Fibroblast of mammary gland (primary cell): ENCODE measurements at places on chromosomes 13 and 19.

- no peak for DNase-seq
Measured at GRCh38 chr13:108273429-108274118, 4.1 kb downstream of the TNFSF13B start.

DNA sequence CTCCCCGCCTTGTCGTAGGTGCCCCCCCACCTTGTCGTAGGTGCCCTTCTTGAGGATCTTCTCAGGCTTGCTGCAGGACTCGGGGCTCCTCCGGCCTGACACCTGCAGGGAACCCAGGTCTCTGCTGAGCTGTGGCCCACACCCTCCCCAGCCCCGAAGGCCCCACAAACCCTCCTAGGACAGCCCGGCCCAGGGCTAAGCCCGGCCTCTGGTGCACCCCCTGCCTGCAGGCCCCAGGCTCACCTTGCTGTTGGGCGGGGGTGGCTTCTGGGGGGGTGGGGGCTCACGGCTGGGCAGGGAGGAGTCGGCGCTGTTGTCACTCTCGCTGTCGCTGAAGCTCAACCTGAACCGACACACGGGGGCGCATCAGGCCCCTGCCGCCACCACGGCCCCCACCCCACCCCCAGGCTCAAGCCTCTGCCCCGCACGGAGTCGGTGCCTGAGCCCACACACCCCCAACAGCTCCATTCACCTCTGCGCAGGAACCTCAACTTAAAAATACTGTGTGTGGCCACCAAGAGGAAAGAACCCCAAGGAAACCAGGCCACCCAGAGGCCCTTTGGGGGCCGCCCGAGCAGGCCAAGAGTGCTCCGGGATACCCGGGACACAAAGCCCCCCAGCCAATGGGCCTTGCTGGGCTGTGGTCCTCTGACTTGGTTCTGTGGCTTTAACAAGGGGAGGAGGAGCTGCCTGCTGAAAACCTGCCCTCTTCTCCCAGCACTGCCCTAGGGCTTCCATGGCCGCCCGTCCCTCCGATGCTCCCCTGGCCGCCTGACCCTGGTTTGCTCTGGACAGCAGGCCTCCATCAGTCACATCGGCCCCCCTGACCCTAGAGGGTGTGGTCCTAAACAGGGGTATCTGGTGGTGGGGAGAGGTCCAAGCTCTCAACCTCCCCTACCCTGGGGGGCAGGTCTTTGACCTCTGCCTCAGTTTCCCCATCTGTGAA, 65.8 kb downstream of the MLLT1 start:
- DNase-seq, result no peak

DNA sequence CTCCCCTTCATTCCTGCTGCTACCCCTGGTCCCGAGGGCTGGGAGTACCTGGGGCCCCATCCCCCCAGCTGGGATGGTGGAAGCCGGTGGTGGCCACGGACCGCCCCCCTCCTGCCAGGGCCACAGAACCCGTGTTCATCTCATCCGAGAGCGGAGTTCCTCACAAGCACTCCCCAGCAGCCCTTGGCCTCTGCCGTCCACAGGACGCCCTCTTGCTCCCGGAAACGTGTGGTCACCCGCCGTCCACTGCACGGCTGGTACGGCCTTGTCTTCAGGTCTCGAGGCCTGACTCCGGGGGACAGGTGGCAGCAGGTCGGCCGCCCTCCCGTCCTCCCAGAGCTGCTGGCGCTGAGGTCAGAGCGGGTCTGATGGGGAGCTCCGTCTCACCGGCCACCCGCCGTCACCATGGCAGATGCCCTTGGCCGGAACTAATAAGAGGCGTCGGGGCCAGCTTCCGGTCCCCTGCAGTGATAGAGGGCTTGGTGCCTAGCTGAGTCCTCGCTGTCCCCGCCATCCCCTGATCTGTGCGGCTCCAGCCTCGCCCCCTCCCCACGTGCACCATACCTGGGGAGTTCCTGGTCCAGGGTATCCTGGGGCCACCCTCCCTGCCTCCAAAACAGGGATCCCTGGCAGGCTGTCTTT, 16.5 kb upstream of the CSNK1G2 start:
- DNase-seq, result no peak

GRCh38 chr19:2327773-2328400, 499 bp downstream of the LSM7 start:
- peak; percentile 86 for DNase-seq

- no peak for DNase-seq
Measured at GRCh38 chr13:91347996-91348905, 764 bp downstream of the MIR17HG start.

DNA sequence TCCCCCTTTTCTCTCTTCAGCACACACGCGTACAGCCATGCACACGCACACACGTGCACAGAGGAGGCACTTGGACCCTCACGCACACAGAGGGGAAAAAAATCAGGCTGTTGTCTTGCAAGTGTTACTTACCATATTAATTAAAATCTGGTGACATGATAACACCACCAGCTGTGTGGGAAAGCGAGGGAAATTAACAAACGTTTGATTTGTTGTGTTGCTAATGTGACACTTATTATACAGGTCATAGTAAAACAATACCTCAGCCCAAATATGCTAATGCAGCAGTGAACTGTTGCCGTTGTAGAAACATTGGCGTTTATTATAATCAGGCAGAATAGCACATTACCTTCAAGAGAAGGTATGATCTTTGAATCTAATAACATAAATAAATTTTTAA, 211.7 kb downstream of the TEX29 start:
- DNase-seq, result no peak

DNA sequence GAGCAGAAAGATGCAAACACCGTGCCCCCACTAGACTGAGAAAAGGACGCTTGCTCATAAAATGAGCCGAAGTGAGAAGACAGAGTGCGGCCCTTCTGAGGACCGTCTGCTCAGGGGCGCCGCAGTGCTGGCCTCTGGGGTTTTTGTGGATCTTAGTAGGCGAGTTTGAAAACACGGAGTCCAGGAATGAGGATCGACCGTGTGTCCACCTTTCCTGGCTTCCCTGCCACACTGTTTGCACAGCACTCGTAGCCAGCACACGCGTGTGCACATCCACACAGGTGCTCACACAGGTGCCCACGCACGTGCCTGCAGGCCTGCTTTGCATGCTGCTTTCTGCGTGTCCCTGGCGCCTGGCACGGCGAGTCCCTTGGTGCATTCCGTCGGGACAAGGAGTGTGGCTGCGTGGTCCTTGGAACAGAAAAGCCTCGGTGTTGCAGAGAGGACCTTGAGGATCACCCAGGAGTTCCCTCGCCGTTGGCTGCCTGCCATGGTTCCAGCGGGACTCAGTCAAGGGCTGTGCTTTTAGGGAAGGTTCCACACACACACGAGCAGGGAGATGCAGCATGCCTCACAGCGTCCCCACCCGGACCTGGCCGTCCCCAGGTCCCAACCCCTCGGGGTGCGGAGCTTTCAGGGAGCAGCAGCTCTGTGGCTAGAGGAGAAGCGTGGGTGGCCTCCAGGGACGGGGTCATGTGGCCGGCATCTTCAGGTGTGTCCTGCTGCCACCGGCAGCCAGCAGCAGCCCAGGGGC, 10.1 kb upstream of the ZNF554 start:
- DNase-seq, result no peak

- no peak for DNase-seq
Measured at GRCh38 chr13:34762312-34762711, 179.8 kb upstream of the NBEA start.

GRCh38 chr19:6828306-6828697, 55.8 kb downstream of the VAV1 start:
- no peak for DNase-seq

DNA sequence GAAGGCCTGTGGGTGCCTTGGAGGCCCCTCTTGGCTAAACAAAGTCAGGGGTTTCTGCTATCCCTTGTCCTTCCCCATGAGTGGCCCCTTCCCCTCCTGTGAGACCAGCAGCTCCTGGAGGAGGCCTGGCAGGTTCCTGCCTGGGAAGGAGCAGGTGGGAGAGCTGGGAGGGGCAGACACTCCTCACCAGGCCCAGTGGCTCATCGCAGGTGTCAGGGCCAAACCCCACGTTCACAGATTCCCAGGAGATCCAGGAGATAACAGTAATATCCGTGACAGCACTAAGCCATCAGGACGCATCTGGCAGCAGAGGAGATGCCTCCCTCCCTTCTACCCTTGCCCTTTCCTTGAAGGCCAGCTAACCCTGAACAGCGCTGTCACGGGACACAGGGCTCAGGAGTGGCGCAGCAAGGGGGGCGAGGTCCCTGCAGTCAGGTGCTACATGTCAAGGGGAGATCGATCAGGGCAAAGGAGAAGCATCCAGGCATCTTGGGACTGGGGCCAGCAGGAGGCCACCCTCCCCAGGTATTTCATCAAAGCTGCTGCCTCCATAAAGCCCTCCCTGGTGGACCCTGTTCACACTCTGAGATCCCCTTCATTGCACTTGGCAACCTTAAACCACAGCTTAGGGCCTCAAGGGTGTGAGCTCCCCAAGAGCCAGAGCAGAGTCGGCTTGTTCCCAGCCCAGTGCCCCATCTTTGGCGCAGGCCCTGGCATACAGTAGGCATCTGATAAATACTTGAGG, 4.8 kb downstream of the CEBPA start:
- no peak for DNase-seq

DNA sequence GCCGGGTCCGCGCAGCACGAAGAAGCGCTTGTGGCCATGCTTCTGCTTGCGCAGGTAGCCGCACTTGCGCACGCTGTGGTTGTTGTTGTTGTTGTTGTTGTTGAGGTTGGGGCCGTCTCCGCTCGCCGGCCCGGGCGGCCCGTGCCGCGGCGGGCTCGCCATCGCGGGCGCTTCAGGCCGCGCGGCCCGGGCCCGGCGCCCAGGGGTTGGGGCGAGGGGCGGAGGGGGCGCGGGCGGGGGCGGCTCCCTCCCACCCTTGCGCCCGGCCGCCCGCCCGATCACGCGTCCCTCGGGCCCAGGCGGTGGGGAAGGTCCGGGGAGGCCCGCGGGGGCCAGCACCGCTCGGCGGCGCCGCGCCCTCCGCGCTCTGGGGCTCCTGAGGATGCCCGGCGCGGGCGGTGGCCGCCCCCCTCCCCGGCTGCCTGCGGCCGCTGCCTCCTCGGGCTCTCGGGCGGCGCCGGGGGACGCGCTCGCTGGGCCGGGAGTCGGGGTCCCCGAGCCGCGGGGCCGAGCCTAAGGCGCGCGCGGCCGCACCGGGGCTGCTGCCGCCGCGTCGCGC, 412 bp downstream of the IRS2 start:
- no peak for DNase-seq

GRCh38 chr19:1269478-1270212, 513 bp downstream of the CIRBP start:
- peak; percentile 95 for DNase-seq

- DNase-seq, result peak; percentile 50
Measured at GRCh38 chr19:18513868-18514267, 8.0 kb downstream of the ELL start.

DNA sequence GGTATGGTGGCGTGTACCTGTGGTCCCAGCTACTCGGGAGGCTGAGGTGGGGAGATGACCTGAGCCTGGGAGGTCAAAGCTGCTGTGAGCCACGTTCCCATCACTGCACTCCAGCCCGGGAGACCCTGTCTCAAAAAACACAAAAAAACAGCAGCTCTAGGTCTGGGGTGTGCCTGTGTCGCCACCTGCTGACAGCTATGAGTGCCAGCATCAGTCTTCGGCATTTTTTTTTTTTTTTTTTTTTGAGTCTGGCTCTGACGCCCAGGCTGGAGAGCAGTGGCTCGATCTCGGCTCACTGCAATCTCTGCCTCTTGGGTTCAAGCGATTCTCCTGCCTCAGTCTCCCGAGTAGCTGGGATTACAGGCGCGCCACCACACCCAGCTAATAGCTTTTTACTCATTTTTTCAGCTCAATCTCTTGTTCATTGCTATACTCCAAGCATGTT, 10.1 kb downstream of the AP2S1 start:
- DNase-seq, result peak; percentile 71

DNA sequence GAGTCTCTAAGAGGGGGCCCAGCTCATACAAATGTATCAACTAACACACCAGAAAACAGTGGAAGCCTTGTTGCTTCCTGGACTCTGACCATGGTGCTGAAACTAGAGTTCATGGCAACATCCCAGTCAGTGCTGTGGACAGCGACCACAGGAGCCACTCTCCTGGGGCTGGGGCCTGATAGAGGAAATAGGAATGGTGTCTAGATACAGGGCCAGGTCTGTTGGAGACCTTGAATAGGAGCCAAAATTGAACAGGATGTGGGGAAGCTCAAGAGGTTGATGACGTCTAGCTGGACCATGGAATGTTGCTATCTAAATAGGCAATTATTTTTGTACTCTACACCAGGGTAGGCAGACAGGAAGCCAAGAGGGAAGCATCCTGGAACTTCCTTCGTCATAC, 21.7 kb downstream of the LILRB4 start:
- DNase-seq, result peak; percentile 2

GRCh38 chr19:6723738-6724137, 3.3 kb upstream of the C3 start:
- DNase-seq, result no peak

DNA sequence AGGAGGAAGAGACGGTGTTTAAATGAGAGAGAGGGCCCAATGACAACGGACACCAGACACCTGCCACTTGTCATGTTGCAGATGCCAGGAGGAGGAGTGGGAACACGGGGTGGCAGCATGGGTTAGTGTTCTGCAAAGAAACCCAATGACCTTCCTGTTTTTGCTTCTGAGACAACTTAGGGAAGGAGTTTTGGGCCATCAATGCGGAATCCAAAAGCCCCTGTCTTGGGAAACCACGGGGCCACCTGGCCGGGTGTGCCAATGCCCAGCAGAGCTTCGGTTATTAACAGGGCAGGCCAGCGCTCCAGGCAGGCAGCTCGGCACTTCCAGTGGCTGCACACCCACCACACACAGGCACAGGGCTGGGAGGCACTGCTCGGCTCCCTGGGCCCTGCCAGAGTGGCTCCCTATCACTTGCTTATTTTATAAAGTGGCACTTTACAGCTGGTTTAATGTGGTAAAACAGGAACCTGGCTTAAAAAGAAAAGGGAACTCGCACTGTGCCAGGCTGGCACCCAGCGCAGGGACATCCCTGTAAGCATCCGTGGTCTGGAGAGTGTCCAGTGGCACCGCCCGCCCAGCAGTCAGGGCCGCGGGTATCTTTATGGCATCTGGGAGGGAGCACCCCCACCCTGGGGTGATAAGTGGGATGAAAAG, 19.1 kb downstream of the ELL start:
- DNase-seq, result no peak

GRCh38 chr19:4506449-4507149, 11.7 kb downstream of the PLIN4 start:
- DNase-seq, result peak; percentile 84

- no peak for DNase-seq
Measured at GRCh38 chr19:39823686-39824085, 10.3 kb downstream of the DYRK1B start.
